ENCODE measurements at places on chromosomes 5 and 9. TPM values are rescaled to one million over a fixed set of nuclear protein-coding genes. Genes with fewer than 3 reads are reported as not detected.
A peak's percentile ranks its signal among the peaks of the same experiment; 100 is the strongest.

DNA sequence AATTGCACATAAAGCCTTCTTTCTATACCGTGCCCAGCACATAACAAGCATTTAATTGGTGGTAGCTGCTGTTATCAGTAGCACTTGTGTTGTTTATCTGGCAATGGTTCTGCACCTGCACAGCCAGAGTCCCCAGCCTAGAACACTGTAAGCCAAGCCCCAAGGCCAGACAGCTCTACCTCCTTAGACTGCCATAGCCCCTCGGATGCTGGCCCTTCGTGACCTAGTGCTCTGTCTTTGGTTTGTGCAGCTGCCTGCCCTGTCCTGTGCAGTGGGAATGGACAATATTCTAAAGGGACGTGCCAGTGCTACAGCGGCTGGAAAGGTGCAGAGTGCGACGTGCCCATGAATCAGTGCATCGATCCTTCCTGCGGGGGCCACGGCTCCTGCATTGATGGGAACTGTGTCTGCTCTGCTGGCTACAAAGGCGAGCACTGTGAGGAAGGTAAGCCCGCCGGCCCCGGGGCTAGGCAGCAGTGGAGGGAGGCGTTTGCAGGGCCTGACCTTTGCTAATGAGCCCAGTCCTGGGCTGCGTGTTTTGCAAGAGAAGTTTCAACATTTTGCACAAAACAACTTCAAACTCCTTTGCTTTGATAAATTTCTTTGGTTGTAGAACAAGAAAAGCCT, 173.3 kb upstream of the WWC1 start:
- no peak for DNase-seq

GRCh38 chr5:128002425-128002824, 81.1 kb upstream of the SLC12A2 start:
- DNase-seq, result peak; percentile 10

DNA sequence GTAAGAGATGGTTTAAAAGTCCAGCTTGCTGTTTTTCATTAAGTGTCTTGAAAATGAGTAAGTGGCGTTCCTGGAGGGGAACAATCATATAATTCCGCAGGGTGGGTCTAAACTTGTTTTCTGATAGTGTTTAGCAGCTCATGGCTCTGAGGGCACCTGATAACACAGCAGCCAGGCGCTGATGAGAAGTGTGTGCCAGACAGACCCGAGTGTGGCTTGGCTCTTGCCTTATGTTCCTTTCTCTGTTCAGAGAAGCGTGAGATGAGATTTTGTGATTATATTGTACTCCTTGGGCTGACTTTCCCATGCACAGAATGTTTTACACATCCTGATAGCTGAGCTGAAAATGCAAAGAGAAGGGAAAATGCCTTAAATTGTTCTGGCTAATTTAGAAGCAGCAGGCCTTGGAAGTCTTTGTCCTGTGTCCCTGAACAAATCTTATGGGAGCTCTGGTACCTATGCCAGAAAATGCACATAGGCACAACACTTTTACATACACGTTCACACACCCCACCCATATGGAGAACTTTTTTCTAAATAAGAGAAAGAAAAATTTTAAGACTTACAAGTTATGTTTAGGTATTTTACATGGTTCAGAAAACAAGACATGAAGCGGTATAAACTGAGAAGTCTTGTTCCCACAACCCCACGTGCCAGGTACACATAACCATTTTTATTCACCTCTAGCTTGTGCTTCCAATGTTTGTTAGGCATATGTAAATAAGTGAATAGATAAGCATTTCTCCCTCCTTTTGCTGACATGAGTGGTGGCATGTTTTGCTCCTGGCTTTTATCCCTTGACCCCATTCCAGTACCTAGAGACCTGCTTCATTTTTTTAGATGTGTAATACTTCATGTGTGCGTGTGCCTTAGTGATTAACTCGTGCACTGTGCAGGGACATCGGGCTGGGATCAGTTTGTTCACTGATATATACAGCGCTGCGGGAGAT, 152.2 kb upstream of the OTULINL start:
- DNase-seq, result no peak

GRCh38 chr5:92676215-92677165, 904.5 kb downstream of the NR2F1-AS1 start:
- no peak for DNase-seq

- DNase-seq, result no peak
Measured at GRCh38 chr5:179337796-179338676, 7.2 kb downstream of the ADAMTS2 start.

- DNase-seq, result no peak
Measured at GRCh38 chr9:7791394-7791793, 8.2 kb downstream of the DMAC1 start.

DNA sequence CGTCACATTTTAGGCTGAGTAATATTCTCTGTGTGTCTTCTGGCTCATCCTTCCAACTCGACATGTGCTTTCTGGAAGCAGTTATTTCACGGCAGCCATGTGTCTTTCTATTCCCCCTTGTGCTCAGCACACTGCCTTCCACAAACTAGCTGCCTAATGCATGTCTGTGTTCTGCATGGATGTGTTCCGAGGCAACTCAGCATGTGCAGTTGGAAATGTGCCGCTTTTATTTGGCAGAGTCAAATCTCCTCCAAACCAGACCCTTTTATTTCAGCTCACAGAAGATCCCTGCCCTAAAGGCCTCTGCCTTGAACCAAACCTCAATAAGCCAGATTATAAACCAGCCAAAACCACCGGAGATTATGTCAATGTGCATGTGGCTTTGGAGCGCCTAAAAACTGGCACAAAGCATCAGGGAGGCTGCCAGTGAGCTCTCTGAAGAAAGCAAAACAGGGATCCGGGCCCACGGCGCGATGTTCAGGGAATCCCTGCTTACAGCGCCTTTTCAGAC, 360.2 kb downstream of the DEPDC1B start:
- DNase-seq, result no peak

DNA sequence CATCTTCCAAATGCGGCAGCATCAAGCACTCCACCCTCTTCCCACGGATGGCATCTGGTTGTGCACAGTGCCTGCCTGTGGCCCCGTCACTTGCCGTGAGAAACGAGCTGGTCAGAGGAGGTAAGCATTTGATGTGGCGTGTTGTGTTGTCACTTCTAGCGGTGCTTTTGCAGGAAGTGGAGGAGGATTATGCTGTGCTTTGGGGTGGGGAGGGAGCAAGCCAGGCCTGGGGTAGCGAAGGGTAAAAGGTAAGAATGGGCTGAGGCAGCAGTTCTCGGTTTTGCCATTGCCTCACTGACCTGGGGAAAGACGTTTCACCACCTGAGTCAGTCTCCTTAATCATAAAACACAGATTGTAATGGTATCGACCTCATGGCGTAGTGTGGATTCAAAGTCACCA, 2.3 kb upstream of the POMT1 start:
- no peak for DNase-seq

DNA sequence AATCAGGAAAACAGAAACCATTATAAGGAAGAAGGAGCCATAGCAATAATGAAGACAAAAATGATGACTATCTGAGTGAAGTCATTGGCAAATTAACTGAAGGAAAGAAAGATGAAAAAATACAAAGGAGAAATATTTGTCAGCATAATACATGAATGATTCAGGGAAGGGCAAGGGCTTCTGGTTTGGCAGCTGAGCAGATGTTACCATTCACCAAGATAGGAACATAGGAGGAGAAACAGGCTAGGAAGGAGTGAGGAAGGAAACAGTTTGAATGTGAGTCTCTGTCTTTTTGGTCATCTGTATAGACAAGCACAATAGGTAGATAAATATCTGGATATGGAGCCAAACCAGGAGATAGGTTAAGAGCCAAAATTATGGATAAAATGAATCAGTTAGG, 296.0 kb downstream of the ISL1 start:
- no peak for DNase-seq

- DNase-seq, result no peak
Measured at GRCh38 chr5:133758641-133759040, 146.3 kb upstream of the FSTL4 start.

GRCh38 chr5:37663538-37663937, 176.3 kb downstream of the GDNF start:
- DNase-seq, result no peak

DNA sequence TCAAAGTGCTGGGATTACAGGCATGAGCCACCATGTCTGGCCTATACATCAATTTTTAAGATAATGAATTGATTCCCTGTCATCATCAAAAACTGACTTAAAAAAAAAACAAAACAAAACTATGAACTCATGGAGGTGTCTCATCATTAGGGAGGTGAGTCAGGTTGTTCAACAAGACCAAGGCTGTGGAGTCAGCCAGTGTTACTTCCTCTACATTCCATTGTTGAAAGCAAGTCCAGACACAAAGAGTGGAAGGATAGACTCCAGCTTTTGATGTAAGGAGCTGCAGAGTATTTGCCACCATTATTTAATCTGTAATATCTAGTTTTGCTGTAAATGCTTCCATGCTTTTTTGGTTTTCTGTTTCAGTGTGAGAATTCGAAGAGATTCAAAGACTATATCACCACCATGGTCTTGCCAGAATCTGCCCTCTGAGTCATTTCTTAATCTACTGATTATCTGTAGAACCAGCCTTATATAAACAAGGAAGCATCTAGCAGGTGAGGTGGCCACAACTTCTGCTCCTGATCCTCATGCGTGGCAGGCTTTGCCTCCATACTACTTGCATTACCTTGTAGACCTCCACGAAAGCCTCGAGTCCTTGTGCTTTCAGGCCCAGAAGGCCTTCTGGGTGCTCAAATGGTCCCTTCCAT, 156.1 kb downstream of the FGF1 start:
- DNase-seq, result no peak

- DNase-seq, result no peak
Measured at GRCh38 chr5:22896152-22896551, 43.0 kb upstream of the CDH12 start.

Gene CD72
- 0.53 TPM for total RNA-seq

Gene NUTM2G
- not detected for total RNA-seq

Gene CAMK2A
- total RNA-seq, result 0.02 TPM

Gene CCL27
- total RNA-seq, result not detected

Gene GMCL2
- not detected for total RNA-seq
